ENCODE measurements at places on chromosomes 4 and X. TPM values are rescaled to one million over a fixed set of nuclear protein-coding genes. Genes with fewer than 3 reads are reported as not detected.

Gene SLC4A4
- 0.55 TPM for total RNA-seq

Gene SSX1
- 0.18 TPM for total RNA-seq

Gene PHOX2B
- total RNA-seq, result not detected

Gene NOP14
- total RNA-seq, result 17.3 TPM

- peak; percentile 76 for DNase-seq
Observed at GRCh38 chrX:151713849-151714248, 2.0 kb upstream of the FATE1 start.

DNA sequence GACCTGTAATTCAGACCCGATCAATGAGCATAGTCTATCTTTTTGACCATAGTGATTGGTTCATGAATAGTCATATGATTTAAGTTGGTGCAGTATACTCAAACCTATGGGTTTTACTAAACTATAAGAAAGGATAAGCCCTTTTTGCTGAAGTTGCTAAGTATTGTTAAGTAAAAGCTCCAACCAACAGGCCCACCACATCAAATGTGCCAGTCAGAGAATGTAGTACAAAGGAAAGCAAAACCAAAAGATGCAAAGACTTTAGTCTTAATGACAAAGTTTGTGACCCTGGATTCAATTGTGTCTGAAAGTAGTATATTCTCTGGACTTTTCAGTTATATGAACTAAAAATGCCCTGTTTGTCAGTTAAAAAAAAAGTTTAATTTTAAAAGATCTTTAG lies 208.1 kb upstream of the TET2 start:
- DNase-seq, result no peak
